ENCODE measurements at places on chromosomes 4 and X.

GRCh38 chrX:133171962-133172708 is 46.0 kb downstream of the TFDP3 start:
- DNase-seq, result no peak

DNA sequence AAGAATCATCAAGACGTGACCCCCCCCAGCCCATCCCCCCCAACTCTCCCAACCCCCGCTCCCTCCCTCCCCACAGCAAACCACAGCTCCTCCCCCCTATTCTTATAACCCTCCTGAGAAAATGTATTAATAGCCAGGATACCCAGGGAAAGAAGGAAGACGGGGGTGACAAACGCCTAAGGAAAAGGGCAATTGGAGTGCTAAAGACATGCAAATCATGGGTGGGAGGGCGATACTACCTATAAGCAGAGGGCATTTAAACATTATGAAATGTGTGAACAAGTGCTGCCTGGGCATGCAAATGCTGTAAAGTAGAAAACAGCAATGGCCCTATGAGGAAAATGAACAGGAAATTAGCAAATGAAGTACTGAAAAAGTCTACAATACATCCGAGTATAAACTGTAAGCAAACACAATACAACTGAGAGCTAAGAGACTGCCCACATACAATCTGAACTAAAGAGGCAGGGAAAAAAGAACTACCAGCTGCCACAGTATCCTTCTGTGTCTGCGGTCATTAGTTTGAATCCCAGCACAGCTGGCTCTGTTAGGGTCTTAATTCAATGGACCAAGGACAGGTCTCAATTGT is 2.4 kb downstream of the CXXC4 start:
- no peak for DNase-seq

DNA sequence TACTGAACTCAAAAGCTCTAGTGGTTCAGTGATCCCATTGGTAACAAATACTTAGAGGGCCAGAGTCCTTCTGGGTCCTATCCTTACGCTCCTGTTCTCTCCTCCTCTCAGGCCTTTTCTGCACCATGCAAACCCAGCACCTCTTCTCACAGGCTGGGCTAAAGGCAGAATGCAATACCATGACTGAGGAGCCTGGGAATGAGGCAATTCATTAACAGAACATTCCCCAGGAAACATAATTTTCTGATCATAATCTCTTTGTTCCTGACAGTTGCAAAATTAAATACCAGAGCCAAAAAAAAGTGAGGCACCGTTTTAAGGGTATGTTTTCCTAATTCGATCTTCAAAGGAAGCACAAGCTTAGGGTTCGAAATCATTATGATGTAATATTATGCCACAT is 9.0 kb downstream of the SORBS2 start:
- DNase-seq, result no peak

DNA sequence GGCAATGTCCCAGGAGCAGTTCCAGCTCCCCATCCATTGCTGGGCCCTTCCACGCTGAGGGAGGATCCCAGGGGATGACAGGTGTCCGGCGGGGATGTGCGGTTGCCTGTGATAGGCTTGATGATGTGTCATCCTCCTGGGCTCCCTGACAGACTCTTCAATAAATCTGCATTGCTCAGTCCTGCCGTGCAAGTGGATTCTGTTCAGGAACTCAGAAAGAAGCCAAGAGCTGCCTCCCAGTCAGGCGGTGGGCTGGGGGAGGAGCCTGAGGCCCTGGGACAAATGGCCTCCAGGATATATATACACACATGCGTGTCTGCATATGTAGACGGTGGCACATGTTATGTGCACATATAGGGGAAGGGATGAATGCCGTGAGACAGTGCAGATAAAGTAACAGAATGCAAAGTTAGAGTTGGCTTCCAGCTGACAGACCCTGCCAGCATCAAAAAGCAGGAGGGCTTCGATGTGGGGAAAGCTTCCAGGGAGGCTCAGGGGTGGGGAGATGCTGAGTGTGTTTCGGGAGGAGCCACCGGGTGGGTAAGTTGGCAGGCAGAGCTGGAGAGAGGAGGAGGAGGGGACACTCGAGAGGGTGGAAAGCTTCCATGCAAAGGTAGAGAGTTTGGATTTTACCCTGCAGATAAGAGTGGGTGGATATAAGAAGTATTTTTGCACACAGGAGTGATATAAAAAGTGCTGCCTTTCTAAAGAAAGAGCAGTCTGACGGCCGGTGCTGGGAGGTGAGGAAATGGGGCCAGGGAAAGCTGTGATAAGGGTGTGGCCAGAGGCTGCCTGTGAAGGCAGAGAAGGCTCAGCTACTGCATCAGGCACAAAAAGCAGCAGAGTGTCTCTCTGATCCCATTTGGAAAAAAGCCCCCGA is 28.5 kb upstream of the CRMP1 start:
- DNase-seq, result no peak

GRCh38 chr4:13918110-13918509 is 290.6 kb upstream of the BOD1L1 start:
- DNase-seq, result no peak
